ENCODE measurements at places on chromosomes 16 and 17. TPM values are rescaled to one million over a fixed set of nuclear protein-coding genes. Genes with fewer than 3 reads are reported as not detected.

The YPEL2 gene
- total RNA-seq = 11.5 TPM

The TRPV3 gene
- total RNA-seq = 5.4 TPM

The TRIM37 gene
- 94.4 TPM for total RNA-seq

The PYDC1 gene
- total RNA-seq = 1.3 TPM
